Gastrocnemius medialis (tissue), 4 donors: ENCODE measurements at places on chromosomes 1 and 21. TPM values are rescaled to one million over a fixed set of nuclear protein-coding genes. Genes with fewer than 3 reads are reported as not detected.
A peak's percentile ranks its signal among the peaks of the same experiment; 100 is the strongest.

NBPF4 gene
- not detected for total RNA-seq

ADAM30 gene
- total RNA-seq, result not detected

F5 gene
- total RNA-seq, result 0.33 TPM

SPRR5 gene
- total RNA-seq, result not detected

PIK3CD gene
- 1.7 TPM for total RNA-seq

GRIK3 gene
- total RNA-seq, result 0.22 TPM

- H3K27ac ChIP-seq, result peak overlapping the region; percentile 56
- peaks cover 17% of the 10 kb centered on the region for H3K4me1 ChIP-seq
- peak; percentile 66 for DNase-seq
- no peaks in the 10 kb centered on the region for H3K27me3 ChIP-seq
Measured at GRCh38 chr1:168945870-168946269, 160.6 kb upstream of the ATP1B1 start.

- no peaks in the 10 kb centered on the region for H3K27me3 ChIP-seq
- no peak for DNase-seq
- H3K27ac ChIP-seq, result no peak overlapping the region
- H3K36me3 ChIP-seq, result no peaks in the 10 kb centered on the region
- H3K4me3 ChIP-seq, result no peak overlapping the region
Measured at GRCh38 chr1:62234688-62235087, 40.0 kb downstream of the L1TD1 start.

DNA sequence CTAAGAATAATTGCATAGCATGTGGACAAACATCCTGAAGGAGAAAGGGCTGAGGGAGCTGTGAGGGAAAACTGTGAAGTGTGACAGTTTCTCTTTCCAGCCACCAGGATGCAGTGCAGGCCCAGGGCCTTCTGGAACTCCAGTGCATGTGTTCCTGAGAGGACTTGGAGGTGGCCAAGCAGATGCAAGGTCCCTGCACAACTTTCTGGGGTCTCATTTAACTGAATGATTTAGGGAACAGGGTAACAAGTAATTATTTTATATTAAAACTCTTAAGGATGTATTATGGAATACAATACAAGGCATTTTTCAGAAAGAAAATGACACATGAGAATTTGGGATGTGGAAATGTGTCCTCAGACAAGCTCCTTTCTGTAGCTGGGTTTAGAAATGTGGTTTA is 61.2 kb upstream of the MCOLN3 start:
- H3K4me3 ChIP-seq, result no peak overlapping the region
- DNase-seq, result peak; percentile 8
- H3K4me1 ChIP-seq, result no peaks in the 10 kb centered on the region
- no peaks in the 10 kb centered on the region for H3K27me3 ChIP-seq
- H3K36me3 ChIP-seq, result no peaks in the 10 kb centered on the region

GRCh38 chr21:42454786-42455185 is 41.2 kb downstream of the RSPH1 start:
- no peaks in the 10 kb centered on the region for H3K4me1 ChIP-seq
- no peak for DNase-seq
- H3K36me3 ChIP-seq, result no peaks in the 10 kb centered on the region
- H3K27ac ChIP-seq, result no peak overlapping the region
- H3K4me3 ChIP-seq, result no peak overlapping the region
- no peaks in the 10 kb centered on the region for H3K27me3 ChIP-seq

- H3K4me1 ChIP-seq, result peaks cover 55% of the 10 kb centered on the region
- peak overlapping the region; percentile 96 for H3K4me3 ChIP-seq
- peak; percentile 25 for DNase-seq
- peak overlapping the region; percentile 99 for H3K27ac ChIP-seq
Measured at GRCh38 chr1:54052431-54052933, 522 bp downstream of the TMEM59 start.

GRCh38 chr1:192809307-192810252 is 741 bp downstream of the RGS2 start:
- H3K27me3 ChIP-seq, result no peaks in the 10 kb centered on the region

DNA sequence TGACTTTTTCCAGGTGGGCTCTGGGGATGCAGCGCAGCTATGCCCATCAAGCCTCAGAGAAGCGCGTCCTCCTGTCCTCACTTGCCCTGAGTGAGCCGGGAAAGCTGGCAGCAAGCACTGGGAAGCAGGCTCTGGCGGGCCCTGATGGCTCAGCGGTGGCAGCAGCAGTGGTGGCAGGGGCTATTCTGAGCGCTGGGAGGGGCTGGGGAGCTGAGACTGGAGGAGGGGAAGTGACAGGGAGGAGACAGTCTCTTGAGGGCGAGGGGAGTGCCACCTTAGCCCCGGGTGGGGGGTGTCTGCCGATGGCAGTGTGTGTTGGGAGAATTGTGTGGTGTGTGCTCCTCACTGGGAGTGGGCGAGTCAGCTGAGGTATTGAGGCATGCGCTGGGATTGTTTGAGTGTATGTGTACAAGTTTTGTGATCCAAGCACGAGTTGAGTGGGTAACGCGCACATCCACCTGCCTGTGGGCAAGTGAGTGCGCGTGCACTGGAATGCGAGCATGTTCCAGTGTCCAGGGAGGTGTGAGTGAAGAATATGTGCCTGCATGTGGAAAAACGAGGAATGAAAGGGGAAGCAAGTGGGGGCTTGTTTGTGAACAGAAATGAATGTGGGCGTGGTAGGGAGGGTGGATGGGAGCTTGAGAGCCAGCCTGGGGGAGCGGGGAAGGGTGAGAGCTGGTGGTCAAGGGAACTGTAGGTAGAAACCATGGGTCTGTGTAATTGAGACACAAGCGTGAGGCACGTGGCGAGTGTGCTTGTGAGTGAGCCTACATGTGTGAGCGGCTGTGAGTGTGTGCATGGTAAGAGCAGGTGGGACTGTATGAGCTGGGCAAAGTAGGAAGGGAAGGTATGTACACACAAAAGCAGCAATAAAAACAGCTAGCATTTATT is 2.9 kb upstream of the FOXO6 start:
- no peak overlapping the region for H3K4me3 ChIP-seq
- H3K4me1 ChIP-seq, result peaks cover 39% of the 10 kb centered on the region
- no peaks in the 10 kb centered on the region for H3K27me3 ChIP-seq
- no peaks in the 10 kb centered on the region for H3K36me3 ChIP-seq
- DNase-seq, result no peak

- DNase-seq, result no peak
- peaks cover 24% of the 10 kb centered on the region for H3K4me1 ChIP-seq
- H3K27ac ChIP-seq, result peak overlapping the region; percentile 47
- no peaks in the 10 kb centered on the region for H3K27me3 ChIP-seq
- no peaks in the 10 kb centered on the region for H3K36me3 ChIP-seq
Measured at GRCh38 chr1:244207042-244207934, 156.2 kb downstream of the ZBTB18 start.

- H3K36me3 ChIP-seq, result no peaks in the 10 kb centered on the region
- H3K4me3 ChIP-seq, result no peak overlapping the region
- no peaks in the 10 kb centered on the region for H3K27me3 ChIP-seq
- H3K27ac ChIP-seq, result no peak overlapping the region
- no peaks in the 10 kb centered on the region for H3K4me1 ChIP-seq
Measured at GRCh38 chr1:187948170-187948794, 1119.5 kb downstream of the PLA2G4A start.

- H3K27me3 ChIP-seq, result peaks cover 95% of the 10 kb centered on the region
- no peak overlapping the region for H3K4me3 ChIP-seq
- H3K36me3 ChIP-seq, result no peaks in the 10 kb centered on the region
- H3K4me1 ChIP-seq, result peaks cover 11% of the 10 kb centered on the region
- H3K27ac ChIP-seq, result no peak overlapping the region
Measured at GRCh38 chr1:180237869-180238476, 7.9 kb downstream of the LHX4 start.

GRCh38 chr1:180456191-180456590 is 46.2 kb downstream of the ACBD6 start:
- no peak overlapping the region for H3K4me3 ChIP-seq
- DNase-seq, result no peak
- no peak overlapping the region for H3K27ac ChIP-seq
- H3K27me3 ChIP-seq, result no peaks in the 10 kb centered on the region
- no peaks in the 10 kb centered on the region for H3K4me1 ChIP-seq
- H3K36me3 ChIP-seq, result no peaks in the 10 kb centered on the region

DNA sequence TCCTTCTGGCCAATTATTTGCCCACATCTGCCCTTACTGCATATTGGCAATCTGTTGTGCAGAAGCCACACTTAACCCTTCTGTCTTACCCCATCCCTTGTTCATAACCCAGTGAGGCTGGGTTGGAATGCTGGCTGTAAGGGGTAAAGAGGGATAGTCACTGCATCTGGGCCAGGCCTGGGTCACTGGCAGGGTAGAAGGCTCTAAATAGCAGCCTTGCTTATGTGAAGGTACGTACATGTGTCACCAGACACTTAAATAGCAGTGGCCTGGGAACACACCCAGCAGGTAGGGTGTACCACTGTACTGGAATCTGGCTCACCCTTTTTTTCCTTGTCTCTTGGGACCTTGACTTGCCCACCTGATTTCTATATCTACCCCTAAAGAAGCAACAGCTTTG is 9.9 kb upstream of the TARS2 start:
- H3K27ac ChIP-seq, result peak overlapping the region; percentile 86
- H3K4me3 ChIP-seq, result no peak overlapping the region
- peaks cover 4% of the 10 kb centered on the region for H3K36me3 ChIP-seq
- peaks cover 61% of the 10 kb centered on the region for H3K4me1 ChIP-seq
- H3K27me3 ChIP-seq, result no peaks in the 10 kb centered on the region

DNA sequence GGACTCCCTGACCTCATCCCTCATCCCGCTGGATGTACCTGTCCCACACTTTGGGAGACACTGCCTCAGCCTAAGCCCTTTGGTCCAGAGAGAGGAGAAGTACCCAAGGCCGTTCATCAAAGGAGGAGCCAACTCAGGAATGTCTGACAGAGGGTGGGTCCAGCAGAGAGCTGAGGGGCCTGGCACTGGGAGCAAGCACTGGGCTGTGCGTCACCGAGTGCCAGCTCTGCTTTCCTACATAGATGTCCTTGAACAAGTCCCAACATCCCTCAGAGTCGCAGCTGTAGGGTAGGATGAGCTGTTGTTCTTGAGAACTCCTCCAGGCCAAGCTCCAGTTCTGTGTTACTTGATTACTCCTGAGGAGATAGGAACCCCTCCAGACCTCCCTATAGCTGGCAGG is 68.8 kb upstream of the ACOT11 start:
- H3K27ac ChIP-seq, result no peak overlapping the region
- no peaks in the 10 kb centered on the region for H3K36me3 ChIP-seq
- H3K4me3 ChIP-seq, result no peak overlapping the region
- H3K4me1 ChIP-seq, result peaks cover 22% of the 10 kb centered on the region

GRCh38 chr1:116457946-116458604 is 85.0 kb downstream of the ATP1A1 start:
- no peaks in the 10 kb centered on the region for H3K27me3 ChIP-seq
- H3K36me3 ChIP-seq, result no peaks in the 10 kb centered on the region
- H3K4me3 ChIP-seq, result no peak overlapping the region
- peak; percentile 67 for DNase-seq

DNA sequence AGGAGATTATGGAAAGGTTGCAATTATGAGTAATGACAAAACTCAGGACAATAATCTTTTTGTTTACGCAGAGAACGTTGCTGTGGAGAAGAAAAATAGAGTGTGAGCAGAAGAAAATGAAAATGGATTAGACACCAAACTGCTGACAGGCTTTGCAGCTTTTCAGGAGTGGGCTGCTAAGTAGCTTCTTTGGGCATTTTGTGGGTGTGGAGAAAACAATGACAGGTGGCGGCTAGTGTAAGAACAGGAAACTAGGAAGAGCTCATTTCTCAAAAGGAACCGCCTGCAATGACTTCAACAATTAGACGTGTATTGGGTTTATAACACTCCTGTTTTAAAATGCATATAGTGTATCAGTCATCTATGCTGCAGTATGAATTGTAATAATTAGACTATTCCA is 18.3 kb upstream of the PALMD start:
- H3K27ac ChIP-seq, result no peak overlapping the region
- H3K27me3 ChIP-seq, result no peaks in the 10 kb centered on the region
- no peak for DNase-seq
- no peaks in the 10 kb centered on the region for H3K36me3 ChIP-seq
- no peaks in the 10 kb centered on the region for H3K4me1 ChIP-seq
- no peak overlapping the region for H3K4me3 ChIP-seq

DNA sequence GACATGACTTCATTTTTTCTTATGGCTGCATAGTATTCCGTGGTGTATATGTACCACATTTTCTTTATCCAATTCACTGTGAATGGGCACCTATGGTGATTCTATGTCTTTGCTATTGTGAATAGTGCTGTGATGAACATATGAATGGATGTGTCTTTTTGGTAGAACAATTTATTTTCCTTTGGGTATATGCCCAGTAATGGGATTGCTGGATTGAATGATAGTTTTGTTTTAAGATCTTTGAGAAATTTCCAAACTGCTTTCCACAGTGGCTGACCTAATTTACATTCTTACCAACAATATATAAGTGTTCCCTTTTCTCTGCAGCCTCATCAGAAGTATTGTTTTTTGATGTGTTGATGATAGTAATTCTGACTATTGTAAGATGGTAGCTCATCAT is 361.7 kb upstream of the SGIP1 start:
- H3K36me3 ChIP-seq, result no peaks in the 10 kb centered on the region
- H3K4me3 ChIP-seq, result no peak overlapping the region
- DNase-seq, result no peak
- H3K4me1 ChIP-seq, result peaks cover 15% of the 10 kb centered on the region

DNA sequence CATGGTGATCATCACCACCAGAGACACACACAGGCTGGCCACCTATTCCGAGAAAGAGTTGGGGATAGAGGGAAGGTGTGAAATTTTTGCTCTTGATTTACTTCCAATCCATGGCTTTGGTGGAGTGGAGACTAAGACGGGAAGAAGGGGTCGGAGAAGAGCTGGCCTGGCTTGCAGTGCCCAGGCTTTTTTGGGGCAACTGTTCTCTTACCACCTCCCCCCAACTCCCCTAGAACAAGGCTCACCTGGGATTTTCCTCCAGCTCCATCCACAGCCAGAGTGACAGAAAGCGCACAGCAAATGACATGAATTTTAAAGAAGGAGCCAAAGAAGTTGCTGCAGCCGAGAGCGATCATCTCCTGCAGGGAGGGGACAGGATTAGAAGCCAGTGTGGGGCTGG is 16.0 kb downstream of the SLC26A9 start:
- H3K27ac ChIP-seq, result no peak overlapping the region
- DNase-seq, result no peak
- no peak overlapping the region for H3K4me3 ChIP-seq
- H3K4me1 ChIP-seq, result peaks cover 3% of the 10 kb centered on the region

- H3K4me3 ChIP-seq, result peak overlapping the region; percentile 83
- peak overlapping the region; percentile 97 for H3K27ac ChIP-seq
- peak; percentile 41 for DNase-seq
- H3K4me1 ChIP-seq, result peaks cover 23% of the 10 kb centered on the region
- H3K36me3 ChIP-seq, result no peaks in the 10 kb centered on the region
Measured at GRCh38 chr1:154998818-154999570, 3.6 kb upstream of the ZBTB7B start.
